ENCODE measurements at places on chromosomes 6 and 20.

DNA sequence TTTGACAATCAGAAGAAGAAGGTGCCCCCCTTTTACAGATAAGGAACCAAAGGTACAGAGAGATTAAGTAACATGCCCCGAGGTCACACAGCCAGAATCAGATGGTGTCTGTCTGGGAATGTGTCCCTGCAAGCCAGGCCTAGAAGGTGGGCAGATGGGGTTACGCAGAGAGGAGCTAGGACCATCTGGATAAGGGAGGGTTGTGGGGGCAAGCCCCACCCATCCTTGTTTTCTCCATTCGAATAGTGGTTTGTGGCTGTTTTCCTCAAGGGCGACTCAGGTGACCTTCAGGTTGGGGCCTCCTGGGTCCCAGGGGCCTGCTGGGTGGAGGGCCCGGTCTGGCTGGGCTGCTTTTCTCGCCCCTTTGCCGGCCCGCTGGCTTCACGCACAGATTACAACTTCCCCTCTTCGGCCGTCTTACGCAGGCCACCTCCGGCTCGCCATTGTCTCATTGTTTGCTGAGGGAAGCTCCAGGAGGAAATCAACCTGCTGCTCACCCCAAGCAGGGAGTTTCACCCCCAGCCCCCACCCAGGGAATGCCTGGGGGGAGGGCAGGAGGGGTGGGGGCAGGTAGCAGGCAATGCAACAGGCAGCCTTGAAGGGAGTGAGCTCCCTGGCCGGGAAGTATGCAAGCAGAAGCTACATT is 30.8 kb upstream of the CSNK2A1 start:
- no peak for DNase-seq

DNA sequence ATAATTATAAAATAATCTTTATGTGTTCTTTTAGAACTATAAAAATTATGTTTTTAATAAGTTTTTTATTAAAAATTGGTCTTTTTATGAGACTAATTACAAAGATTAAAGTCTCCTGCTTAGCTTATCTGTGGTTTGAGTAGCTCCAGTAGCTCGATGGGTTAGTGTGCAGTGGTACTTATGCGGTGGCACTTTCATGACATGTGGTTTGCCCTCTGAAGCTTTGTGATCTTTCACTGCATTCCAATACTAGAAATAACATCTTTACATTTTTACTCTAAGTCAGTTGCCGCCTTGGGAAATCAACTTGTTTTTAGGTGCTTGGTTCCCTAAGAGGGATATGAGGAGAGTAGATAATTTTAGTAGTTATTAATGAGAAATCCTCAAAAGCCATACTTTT is 699.5 kb upstream of the FLRT3 start:
- no peak for DNase-seq

- DNase-seq = no peak
Observed at GRCh38 chr6:36822506-36823269, 16.6 kb downstream of the CPNE5 start.

DNA sequence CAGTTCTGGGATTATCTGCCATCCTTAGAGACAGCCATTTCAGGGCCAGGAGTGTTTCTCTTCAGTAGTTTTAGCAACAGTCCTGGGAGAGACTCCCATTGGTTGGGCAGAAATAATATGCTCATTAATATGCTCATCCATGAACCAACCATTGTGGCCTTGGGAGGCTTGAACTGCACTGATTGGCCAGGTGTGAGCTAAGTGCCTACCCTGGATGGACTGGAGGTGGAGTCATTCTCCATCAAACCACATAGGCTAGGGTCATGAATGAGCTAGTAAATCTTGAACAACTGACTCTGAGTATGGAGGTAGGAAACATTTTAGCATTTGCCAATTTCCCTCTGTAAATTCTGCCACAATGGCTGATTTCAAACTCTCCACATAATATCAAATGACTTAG is 70.2 kb upstream of the ZFP64 start:
- DNase-seq = no peak

DNA sequence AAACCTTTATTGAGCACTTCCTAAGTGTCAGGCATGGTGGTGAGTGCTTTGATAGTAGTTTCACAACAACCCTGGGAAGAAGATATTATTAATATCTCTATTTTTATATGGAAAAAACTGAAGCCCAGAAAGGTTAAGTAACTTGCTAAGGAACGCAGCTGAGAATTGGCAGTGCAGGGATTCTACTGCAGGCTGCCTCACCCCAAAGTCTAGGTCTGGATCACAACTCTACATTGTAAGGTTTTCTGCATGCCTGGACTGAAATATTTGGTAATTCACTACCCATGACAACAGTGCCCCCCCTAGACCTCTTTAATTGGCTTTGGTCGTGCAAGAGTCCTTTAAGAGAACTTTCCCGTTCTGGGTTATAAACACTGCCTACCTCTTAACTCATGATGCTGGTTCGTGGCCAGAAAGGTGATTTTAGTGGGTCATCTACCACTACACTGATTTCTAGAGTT is 67.1 kb upstream of the KCNQ5 start:
- DNase-seq = no peak

DNA sequence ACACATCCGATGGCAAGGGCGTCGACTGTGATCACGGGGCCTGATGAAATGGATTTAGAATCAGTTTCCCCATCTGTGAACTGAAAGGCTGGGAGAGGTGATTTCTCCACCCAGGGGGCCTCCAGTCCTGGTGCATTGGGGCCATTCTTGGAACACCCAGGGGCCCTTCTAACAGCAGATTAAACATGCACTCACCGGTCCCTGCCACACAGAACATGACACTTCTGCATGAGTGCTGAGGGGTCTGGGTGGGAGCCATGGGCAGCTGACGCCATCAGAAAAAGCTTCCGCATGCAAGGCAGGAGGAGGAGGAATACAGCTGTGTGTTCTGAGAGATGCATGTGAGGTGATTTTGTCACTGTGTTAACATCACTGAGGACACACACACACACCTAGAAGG is 26.8 kb downstream of the DLL1 start:
- no peak for DNase-seq
